Activated effector memory CD4-positive, alpha-beta T cell treated with Interleukin-2 at 50 U/mL for 16 hours (primary cell): ENCODE measurements at places on chromosomes 12 and 14.

DNA sequence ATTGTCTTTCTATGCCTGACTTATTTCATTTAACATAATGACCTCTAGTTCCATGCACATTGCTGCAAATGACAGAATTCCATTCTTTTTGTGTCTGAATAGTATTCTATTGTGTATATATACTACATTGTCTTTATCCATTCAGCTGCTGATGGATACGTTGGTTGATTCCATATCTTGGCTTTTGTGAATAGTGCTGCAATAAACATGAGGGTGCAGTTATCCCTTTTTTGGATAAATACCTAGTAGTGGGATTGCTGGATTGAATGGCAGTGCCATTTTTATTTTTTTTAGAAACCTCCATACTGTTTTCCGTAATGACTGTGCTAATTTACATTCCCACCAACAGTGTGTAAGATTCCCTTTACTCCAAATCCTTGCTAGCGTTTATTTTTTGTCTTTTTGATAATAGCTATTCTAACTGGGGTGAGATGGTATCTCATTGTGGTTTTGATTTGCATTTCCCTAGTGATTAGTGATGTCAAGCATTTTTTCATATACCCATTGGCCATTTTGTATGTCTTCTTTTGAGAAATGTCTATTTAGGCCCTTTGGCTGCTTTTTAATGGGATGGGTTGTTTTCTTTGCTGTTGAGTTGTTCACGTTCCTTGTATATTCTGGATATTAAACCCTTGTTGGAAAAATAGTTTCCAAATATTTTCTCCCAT is 2.3 kb downstream of the OAS2 start:
- no peak for DNase-seq

GRCh38 chr14:72903716-72904115 is 9.8 kb upstream of the DPF3 start:
- no peak for DNase-seq

DNA sequence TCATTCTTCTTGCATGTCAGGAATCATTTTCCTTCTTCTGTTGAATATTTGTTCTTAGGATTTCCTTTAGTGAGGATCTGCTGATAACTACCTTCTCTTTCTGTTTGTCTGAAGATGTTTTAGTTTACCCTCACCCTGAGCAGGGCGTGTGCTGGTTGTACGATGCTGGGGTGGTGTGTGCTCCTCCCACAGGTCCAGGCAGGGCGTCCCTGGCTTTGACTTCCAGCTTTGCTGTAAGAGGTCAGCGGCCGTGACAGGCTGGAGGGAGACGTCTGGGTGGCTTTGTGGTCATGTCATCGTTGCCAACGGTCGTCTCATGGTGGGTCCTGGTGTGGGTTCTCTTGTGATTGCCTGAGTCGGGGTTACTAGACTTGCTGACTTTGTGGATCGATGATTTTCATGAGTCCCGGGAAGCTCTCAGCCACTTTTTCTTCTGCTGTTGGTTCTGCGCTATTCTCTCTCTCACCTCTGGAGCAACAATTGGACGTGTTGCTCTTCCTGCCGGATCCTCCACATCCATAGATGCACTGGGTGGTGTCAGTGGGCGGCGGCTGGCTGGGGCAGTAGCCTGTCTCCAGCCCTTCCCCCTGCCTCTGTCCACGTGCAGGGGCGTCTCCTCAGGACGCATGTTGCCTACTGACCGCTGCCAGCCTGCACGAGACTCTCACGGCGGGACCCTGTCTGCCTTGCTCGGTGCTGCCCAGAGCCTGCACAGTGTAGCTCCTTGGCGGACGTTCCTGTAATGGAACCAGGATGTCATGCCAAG is 8.4 kb downstream of the PACS2 start:
- DNase-seq: no peak

DNA sequence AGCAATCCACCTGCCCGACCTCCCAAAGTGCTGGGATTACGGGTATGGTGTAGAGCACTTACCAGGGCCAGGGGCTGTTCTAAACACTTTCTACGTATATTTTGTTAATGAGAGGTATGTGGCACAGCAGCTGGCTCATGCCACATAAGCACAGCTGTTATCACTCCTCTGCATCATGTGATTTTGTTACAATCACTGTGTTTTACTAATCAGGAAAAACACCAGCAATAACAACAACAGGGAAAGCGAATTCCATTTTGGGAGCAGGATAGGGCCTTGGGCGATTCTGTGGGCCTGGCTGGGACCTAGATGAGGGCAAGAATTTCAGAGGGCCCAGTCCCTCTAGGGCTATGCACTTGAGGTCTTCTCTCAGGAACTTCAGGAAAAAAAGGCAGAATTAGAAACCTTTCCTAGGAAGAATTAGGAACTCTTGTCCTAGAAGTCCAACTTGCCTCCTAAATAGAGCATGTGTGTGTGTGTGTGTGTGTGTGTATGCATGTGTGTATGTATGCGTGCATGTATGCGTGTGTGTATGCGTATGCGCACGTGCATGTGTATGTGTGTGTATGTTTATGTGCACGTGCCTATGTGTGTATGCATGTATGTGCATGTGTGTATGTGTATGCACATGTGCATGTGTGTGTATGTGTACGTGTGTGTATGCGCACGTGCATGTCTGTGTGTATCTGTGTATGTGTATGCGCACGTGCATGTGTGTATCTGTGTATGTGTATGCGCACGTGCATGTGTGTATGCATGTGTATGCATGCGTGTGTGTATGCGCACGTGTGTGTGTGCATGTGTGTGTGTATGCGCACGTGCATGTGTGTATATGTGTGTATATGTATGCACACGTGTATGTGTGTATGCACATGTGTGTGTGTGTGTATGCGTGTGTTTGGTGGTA is 41.8 kb upstream of the CORO1C start:
- no peak for DNase-seq

- DNase-seq: no peak
Observed at GRCh38 chr14:100736269-100737180, 9.8 kb downstream of the DLK1 start.

GRCh38 chr12:62258941-62259630 is 1.1 kb upstream of the USP15 start:
- no peak for DNase-seq

GRCh38 chr14:58765418-58765831 is 127.7 kb downstream of the DACT1 start:
- DNase-seq: no peak

GRCh38 chr14:30876692-30877091 is 2.3 kb downstream of the COCH start:
- DNase-seq: no peak

GRCh38 chr14:100790502-100791347 is 35.2 kb upstream of the MEG3 start:
- DNase-seq: no peak

DNA sequence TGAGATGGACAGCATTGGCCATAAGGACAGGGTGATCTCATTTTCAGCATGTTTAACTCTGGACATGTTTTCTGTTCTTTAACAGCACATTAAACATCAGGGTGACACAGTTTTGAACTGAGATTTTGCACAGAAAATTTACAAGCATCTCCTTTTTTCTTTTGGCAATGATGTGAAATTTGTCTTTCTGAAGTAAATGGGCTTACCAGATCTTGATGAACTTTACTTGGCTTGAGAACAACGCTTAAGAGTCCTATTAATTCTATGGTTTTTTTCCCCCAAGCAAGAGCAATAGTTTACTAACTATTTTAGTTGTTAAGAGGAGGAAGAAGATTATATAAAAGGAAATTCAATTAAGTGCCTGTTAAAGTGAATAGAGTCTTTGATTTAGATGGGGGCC is 491.0 kb downstream of the SNAPC1 start:
- DNase-seq: no peak

- DNase-seq: no peak
Observed at GRCh38 chr12:46065412-46066166, 75.2 kb upstream of the SCAF11 start.

DNA sequence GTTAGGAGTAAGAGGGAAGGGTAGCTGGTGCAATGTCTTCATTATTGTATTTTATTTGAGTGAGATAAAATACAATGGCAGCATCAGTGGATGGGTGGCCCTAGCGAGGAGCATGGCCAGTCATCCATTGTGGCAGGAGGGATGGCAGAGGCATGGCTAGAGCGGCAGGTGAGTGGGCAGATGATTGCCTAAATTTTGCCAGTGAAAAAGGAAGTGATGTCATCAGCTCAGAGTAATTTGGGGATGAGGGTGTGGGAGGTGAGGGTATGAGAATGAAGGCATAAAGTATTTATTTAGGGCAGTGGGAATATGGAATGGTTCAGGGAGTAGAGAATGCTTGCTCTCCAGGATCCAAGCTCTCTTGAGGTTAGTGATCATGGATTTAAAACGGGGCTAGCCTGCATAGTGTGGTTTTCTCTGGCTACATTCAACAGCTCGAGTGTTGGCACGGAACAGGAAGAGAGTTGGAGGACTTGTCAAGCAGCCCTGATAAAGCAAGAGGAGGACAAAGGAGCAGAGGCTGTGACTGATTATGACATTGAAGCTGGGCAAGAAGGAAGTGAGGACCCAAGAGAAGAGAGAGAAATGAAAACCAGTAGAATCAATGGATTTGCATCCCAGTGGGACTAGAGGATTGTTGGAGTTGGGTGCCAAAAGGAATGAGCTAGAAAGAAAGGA is 18.7 kb upstream of the SERPINA6 start:
- no peak for DNase-seq

DNA sequence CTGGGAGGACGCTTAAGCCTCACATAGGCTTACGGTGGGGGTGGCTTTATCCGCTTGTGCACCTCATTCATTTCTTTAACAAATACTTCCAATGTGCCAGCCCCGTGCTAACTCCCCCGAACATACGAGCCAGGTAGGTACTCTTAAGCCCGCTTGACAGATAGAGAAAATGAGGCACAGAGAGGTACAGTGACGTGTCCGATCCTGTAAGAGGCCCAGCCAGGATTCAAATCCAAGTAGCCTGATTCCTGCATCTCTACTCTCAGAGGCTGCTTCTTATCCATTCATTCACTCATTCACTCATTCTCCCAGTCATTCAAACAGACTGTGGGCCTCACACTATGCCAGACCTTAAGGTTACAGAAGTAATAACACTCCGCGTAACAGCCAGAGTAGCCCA is 477 bp downstream of the OAS3 start:
- no peak for DNase-seq

GRCh38 chr14:58244556-58245387 is at the start of gene PSMA3:
TSS of gene PSMA3 (plus strand) at chr14:58244843. CDS start at chr14:58244921, 78 bp downstream.
- DNase-seq: peak; percentile 96

DNA sequence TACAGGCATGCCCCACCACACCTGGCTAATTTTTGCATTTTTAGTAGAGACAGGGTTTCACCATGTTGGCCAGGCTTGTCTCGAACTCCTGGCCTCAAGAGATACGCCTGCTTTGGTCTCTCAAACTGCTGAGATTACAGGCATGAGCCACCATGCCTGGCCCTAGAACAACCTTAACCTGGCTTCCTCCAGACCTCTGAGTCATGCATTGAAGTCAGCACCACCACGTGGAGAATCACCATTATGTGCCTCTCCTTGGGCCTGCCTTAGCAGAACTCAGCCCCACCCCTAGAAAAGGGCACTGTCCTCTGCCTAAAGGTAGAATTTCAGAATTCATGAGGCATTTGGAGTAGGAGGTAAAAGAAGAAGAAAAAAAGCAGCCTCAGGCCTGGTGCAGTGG is 49.0 kb downstream of the LIMA1 start:
- no peak for DNase-seq

- DNase-seq: no peak
Observed at GRCh38 chr14:59336098-59336497, 129.1 kb downstream of the GPR135 start.
